GM23338 (cell line): ENCODE measurements at places on chromosomes 6 and 20. TPM values are rescaled to one million over a fixed set of nuclear protein-coding genes. Genes with fewer than 3 reads are reported as not detected.
A peak's percentile ranks its signal among the peaks of the same experiment; 100 is the strongest.

- no peak overlapping the region for H3K4me3 ChIP-seq
- H3K27me3 ChIP-seq = no peaks in the 10 kb centered on the region
- peaks cover 16% of the 10 kb centered on the region for H3K4me1 ChIP-seq
- H3K36me3 ChIP-seq = no peaks in the 10 kb centered on the region
These were observed 672.3 kb downstream of the UTRN start for GRCh38 chr6:144957236-144957937.

- peak overlapping the region; percentile 58 for H3K4me3 ChIP-seq
- no peaks in the 10 kb centered on the region for H3K36me3 ChIP-seq
- H3K4me1 ChIP-seq = peaks cover 19% of the 10 kb centered on the region
- DNase-seq = no peak
- H3K27me3 ChIP-seq = no peaks in the 10 kb centered on the region; the same call in 1 of the 2 replicates
- peak overlapping the region; percentile 36; the same call in 1 of the 2 replicates for H3K27ac ChIP-seq
These were observed 10.2 kb downstream of the UNC5CL start for GRCh38 chr6:41028561-41029412.

GRCh38 chr6:100470422-100471120, 5.8 kb upstream of the SIM1 start:
- no peak overlapping the region for H3K27ac ChIP-seq
- no peak overlapping the region for H3K4me3 ChIP-seq
- peaks cover 81% of the 10 kb centered on the region for H3K27me3 ChIP-seq
- no peaks in the 10 kb centered on the region for H3K36me3 ChIP-seq
- peaks cover 28% of the 10 kb centered on the region for H3K4me1 ChIP-seq

GRCh38 chr20:25033924-25034300, 24.0 kb downstream of the ACSS1 start:
- H3K4me1 ChIP-seq = no peaks in the 10 kb centered on the region; the same call in 1 of the 2 replicates
- H3K4me3 ChIP-seq = no peak overlapping the region
- H3K36me3 ChIP-seq = no peaks in the 10 kb centered on the region
- H3K27ac ChIP-seq = no peak overlapping the region
- no peaks in the 10 kb centered on the region for H3K27me3 ChIP-seq

- H3K27ac ChIP-seq = no peak overlapping the region
- peaks cover 14% of the 10 kb centered on the region for H3K36me3 ChIP-seq
- H3K4me1 ChIP-seq = peaks cover 9% of the 10 kb centered on the region; the same call in 1 of the 2 replicates
- no peak overlapping the region for H3K4me3 ChIP-seq
These were observed 19.7 kb downstream of the UBE2V1 start for GRCh38 chr20:50093240-50093639.

DNA sequence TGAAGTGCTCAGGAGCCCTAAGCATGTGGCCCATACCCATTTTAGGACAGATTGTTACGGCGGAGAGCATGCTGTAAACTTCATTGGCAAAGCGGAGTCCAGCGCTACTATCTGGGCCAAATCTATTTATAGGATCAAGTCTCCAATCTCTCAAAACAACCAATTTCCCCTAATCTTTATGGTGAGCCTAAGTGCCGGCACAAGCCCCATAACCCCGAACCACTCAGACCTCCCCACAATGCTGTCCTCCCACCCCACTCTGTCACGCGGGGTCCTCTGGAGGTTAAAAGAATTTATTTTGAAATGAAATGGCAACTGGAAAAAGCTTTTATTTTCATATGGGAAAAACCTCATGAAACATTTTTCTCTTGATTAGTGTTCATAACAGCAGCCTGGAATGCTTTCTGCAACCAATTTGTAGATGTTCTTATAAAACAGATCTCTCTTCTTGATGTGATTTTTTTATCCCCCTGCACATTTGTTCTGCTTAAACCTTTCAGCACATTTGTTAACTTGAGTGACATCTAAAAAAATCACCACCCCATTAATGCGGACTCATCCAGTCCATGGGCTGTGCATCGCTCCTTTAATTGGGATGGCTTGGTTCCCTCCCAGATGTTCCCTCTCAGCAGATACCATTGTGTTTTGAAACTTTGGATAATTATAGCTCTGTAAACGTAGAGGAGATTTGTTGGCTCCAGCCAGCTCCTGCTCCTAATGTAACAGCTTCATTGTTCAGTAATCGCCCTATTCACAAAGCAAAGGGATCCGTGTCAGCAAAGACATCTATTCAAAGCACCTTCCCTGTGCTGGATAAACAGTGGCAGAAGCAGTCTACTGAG, 323.6 kb downstream of the CD83 start:
- H3K27ac ChIP-seq = peak overlapping the region; percentile 27; the same call in 1 of the 2 replicates
- H3K4me1 ChIP-seq = peaks cover 10% of the 10 kb centered on the region
- no peaks in the 10 kb centered on the region for H3K36me3 ChIP-seq
- H3K27me3 ChIP-seq = no peaks in the 10 kb centered on the region

Gene GPR6
- total RNA-seq = 0.49 TPM in 1 of 2 replicates, not detected in the other

GRCh38 chr6:15132854-15133670, 112.8 kb upstream of the JARID2 start:
- H3K27me3 ChIP-seq = no peaks in the 10 kb centered on the region
- H3K27ac ChIP-seq = no peak overlapping the region
- H3K36me3 ChIP-seq = no peaks in the 10 kb centered on the region
- H3K4me3 ChIP-seq = no peak overlapping the region
- DNase-seq = no peak
- H3K4me1 ChIP-seq = peaks cover 16% of the 10 kb centered on the region

- DNase-seq = peak; percentile 65
- peaks cover 6% of the 10 kb centered on the region for H3K4me1 ChIP-seq
- H3K27ac ChIP-seq = peak overlapping the region; percentile 81
- peaks cover 9% of the 10 kb centered on the region; the same call in 1 of the 2 replicates for H3K27me3 ChIP-seq
These were observed 81.3 kb upstream of the CCDC28A start for GRCh38 chr6:138692058-138692977.

Gene MYLK2
- 0.28 TPM in 1 of 2 replicates, not detected in the other for total RNA-seq

GRCh38 chr6:154852687-154853086, 119.5 kb downstream of the SCAF8 start:
- no peaks in the 10 kb centered on the region for H3K27me3 ChIP-seq
- peaks cover 5% of the 10 kb centered on the region; the same call in 1 of the 2 replicates for H3K4me1 ChIP-seq
- DNase-seq = no peak
- no peak overlapping the region for H3K4me3 ChIP-seq
- no peaks in the 10 kb centered on the region for H3K36me3 ChIP-seq

Gene NRSN2
- total RNA-seq = 14.4 and 19.8 TPM in 2 replicates

GRCh38 chr6:158481690-158482473, 78.0 kb upstream of the TMEM181 start:
- no peak overlapping the region for H3K4me3 ChIP-seq
- no peaks in the 10 kb centered on the region for H3K27me3 ChIP-seq
- DNase-seq = no peak
- peaks cover 11% of the 10 kb centered on the region for H3K36me3 ChIP-seq
- no peaks in the 10 kb centered on the region for H3K4me1 ChIP-seq

Gene ZNF343
- 1.6 and 6.4 TPM in 2 replicates for total RNA-seq

DNA sequence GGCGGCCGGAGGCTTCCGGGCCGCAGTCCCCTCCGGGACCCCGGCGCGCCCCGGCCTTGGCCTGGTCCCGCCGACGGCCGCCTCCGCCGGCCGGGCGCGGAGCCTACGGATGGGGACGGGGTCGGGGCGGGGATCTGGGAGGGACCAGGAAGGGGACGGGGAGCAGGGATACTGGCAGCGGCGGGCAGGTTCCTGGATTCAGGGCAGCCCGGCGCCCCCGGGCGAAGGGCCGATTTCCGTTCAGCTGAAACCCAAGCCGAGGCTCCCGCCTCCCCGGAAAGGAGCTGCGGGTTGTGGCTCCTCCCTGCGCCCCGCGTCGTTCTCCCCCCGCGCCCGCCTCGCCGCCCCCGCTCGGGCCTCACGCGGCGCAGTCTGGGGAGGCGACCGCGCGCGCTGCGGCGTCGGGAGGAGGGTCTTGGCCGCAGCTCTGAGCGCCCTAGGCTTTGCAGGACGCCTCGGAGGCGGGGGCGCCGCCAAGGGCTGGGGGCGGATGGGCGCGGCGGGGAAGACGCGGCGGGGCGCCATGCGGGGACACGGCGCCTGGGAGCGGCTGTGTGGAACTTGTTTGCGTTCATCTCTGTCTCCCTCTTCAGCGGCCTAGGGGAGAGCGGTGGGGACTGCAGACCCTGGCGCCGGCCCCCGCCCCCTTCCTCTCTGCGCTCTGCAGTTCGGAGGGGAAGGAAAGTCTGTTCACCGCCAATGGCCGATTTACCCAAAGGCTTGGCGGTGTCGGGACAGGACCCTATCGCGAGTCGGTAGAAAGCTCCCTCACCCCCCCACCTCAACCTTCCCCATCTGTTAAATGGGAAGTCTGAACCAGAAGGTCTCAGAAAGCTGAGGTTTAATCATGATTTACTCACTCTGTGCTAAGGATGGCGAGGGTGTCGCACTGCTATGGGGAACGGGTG, 22.7 kb upstream of the TMEM181 start:
- no peak overlapping the region for H3K27ac ChIP-seq
- DNase-seq = peak; percentile 80
- no peaks in the 10 kb centered on the region for H3K36me3 ChIP-seq

Gene BICRAL
- 11.0 and 11.7 TPM in 2 replicates for total RNA-seq

Gene SLC22A7
- not detected in 2 replicates for total RNA-seq
